Uterus (tissue), 4 donors: ENCODE measurements at places on chromosomes 2 and 18. TPM values are rescaled to one million over a fixed set of nuclear protein-coding genes. Genes with fewer than 3 reads are reported as not detected.
A peak's percentile ranks its signal among the peaks of the same experiment; 100 is the strongest.

DNA sequence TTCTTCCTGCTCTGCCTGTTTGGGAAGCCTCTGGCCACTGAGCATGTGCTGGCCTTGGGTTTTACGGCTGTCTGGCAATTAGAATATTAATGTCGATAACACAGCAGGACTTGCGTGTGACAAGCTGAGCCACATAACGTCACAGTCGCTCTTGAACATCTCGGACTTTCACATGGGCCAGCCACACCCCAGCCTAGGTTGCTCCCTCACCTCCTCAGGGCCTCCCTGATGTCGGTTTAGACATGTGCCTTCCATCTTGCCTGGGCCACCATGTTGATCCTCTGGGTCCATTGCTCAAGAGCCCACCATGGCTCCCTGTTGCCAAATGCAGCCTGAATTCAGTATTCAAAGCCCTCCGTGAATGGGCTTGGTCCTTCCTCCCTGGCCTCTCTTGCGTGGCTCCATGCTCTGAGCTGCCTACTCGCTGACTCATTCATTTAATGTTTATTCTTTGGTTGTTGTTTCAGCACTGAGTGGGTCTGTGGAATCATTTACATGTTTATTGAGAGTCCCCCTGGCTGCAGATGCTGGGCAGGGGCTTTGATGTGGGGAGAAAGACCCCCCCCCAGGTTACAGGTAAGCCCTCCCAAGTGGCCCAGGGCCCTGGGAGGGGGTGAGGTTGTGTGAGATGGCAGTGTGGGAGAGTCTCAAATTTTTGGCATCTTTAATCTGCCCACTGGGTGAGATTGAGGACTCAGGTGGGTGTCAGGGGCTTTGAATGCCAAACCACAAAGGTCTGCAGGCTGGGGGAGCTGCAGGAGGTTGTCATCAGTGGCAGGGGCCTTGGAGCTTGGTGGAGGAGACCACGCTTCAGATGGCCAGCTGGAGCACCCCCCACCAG lies 62.0 kb downstream of the ODC1 start:
- H3K27ac ChIP-seq: no peak overlapping the region
- H3K27me3 ChIP-seq: no peaks in the 10 kb centered on the region
- no peaks in the 10 kb centered on the region for H3K4me1 ChIP-seq
- no peaks in the 10 kb centered on the region for H3K36me3 ChIP-seq
- no peak overlapping the region for H3K4me3 ChIP-seq

DNA sequence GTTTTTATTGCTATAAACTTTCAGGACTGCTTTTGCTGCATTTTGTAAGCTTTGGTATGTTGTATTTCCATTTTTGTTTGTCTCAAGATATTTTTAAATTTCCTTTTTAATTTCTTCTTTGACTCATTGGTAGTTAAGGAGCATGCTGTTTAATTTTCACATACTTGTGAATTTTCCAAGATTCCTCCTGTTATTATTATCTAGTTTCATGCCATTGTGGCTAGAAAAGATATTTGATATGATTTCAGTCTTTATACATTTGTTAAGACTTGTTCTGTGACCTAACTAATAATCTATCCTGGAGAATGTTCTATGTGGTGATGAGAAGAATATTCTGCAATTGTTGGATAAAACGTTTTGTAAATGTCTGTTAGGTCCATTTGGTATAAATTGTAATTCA lies 62.1 kb downstream of the NUP35 start:
- no peaks in the 10 kb centered on the region for H3K36me3 ChIP-seq
- no peak for DNase-seq
- no peak overlapping the region for H3K27ac ChIP-seq
- no peak overlapping the region for H3K4me3 ChIP-seq

- H3K4me3 ChIP-seq: no peak overlapping the region
- DNase-seq: no peak
- H3K36me3 ChIP-seq: no peaks in the 10 kb centered on the region
- H3K4me1 ChIP-seq: no peaks in the 10 kb centered on the region
- no peaks in the 10 kb centered on the region for H3K27me3 ChIP-seq
- H3K27ac ChIP-seq: no peak overlapping the region
Observed at GRCh38 chr2:156845806-156846558, 409.8 kb downstream of the GPD2 start.

- H3K27ac ChIP-seq: no peak overlapping the region
- no peaks in the 10 kb centered on the region for H3K36me3 ChIP-seq
- H3K4me3 ChIP-seq: no peak overlapping the region
- no peaks in the 10 kb centered on the region for H3K4me1 ChIP-seq
- H3K27me3 ChIP-seq: no peaks in the 10 kb centered on the region
- no peak for DNase-seq
Observed at GRCh38 chr2:72117718-72118117, 29.9 kb downstream of the CYP26B1 start.

GRCh38 chr2:86825693-86826381 lies 35.1 kb upstream of the CD8A start:
- DNase-seq: no peak
- H3K4me3 ChIP-seq: no peak overlapping the region
- no peak overlapping the region for H3K27ac ChIP-seq
- no peaks in the 10 kb centered on the region for H3K4me1 ChIP-seq

DNA sequence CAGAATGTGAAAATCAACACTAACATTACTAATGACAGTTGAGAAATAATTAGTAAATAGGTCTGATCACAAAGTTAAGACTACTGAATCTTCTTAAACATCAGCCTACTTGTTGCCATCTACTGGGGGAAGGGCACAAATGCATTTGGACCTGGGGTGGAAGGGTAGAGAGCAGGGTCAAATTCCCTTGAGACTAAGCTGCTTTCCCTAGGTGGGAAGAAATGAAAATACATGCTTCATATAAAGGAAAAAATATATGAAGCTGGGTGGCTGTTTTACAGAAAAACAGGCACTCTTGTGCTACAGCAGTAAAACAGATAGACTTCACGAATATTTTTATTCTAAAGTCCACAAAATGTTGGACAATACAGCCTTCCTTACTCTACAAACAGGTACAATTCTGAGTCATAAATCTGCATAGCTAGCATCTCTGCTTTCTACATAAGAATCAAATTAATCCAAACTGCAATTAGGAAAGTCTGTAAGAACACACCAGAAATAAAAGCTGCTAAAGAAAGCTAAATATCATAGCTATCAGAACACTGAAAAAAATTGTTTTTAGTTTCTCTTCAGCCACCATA lies 10.9 kb downstream of the TRIP12 start:
- H3K36me3 ChIP-seq: no peaks in the 10 kb centered on the region
- H3K27ac ChIP-seq: no peak overlapping the region
- no peak overlapping the region for H3K4me3 ChIP-seq

DNA sequence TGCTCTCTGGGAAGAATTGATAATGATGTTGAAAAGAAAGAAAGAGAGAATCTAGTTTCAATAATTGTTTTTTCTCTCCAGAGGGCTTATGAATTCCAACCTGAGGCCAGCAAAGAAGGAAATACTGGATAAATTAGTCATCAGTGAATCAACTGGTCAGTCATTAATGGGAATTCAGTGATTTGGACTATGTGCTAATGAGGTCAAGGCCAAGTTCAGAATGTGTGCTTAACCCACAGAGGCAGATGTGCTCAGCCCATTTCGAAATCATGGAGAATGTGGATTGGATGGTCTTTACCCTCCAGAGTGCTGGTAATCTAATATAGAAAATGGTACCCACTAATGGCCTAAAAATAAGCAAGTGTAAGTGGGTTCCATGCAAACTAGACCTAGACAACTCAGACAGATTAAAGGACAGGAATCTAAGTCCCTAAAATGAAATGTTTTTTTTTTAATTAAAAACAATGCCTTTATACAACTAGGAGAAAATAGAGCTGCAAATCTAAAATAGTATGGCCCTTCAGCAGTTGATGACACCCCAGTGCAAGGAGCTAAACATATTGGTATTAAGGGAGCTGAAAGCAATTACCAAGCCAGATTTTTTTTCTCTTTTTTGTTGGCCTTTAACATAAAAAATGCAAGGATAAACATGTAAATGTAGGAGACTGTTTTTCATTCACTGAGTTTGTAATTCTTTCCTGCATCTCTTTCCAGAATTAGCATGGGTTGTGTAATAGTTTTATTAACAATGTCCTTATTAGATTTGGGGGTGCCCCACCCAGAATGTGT lies 296.9 kb downstream of the SATB2 start:
- H3K4me3 ChIP-seq: no peak overlapping the region
- H3K4me1 ChIP-seq: no peaks in the 10 kb centered on the region
- H3K27me3 ChIP-seq: no peaks in the 10 kb centered on the region
- H3K36me3 ChIP-seq: no peaks in the 10 kb centered on the region
- DNase-seq: no peak

- H3K4me3 ChIP-seq: no peak overlapping the region
- no peak overlapping the region for H3K27ac ChIP-seq
- H3K36me3 ChIP-seq: no peaks in the 10 kb centered on the region
- DNase-seq: no peak
- H3K4me1 ChIP-seq: no peaks in the 10 kb centered on the region
Observed at GRCh38 chr2:176851889-176852483, 360.6 kb upstream of the HNRNPA3 start.

- no peaks in the 10 kb centered on the region for H3K4me1 ChIP-seq
- no peaks in the 10 kb centered on the region for H3K27me3 ChIP-seq
- H3K27ac ChIP-seq: no peak overlapping the region
- H3K36me3 ChIP-seq: no peaks in the 10 kb centered on the region
Observed at GRCh38 chr18:62455222-62455621, 67.6 kb upstream of the ZCCHC2 start.

GRCh38 chr18:40006634-40007033 lies 1948.4 kb upstream of the PIK3C3 start:
- no peak for DNase-seq
- no peak overlapping the region for H3K4me3 ChIP-seq
- no peaks in the 10 kb centered on the region for H3K27me3 ChIP-seq
- no peak overlapping the region for H3K27ac ChIP-seq
- H3K4me1 ChIP-seq: no peaks in the 10 kb centered on the region

- DNase-seq: no peak
- H3K27ac ChIP-seq: no peak overlapping the region
- H3K4me3 ChIP-seq: no peak overlapping the region
- H3K4me1 ChIP-seq: no peaks in the 10 kb centered on the region
- no peaks in the 10 kb centered on the region for H3K27me3 ChIP-seq
Observed at GRCh38 chr18:49976795-49977560, 163.6 kb upstream of the ACAA2 start.

DNA sequence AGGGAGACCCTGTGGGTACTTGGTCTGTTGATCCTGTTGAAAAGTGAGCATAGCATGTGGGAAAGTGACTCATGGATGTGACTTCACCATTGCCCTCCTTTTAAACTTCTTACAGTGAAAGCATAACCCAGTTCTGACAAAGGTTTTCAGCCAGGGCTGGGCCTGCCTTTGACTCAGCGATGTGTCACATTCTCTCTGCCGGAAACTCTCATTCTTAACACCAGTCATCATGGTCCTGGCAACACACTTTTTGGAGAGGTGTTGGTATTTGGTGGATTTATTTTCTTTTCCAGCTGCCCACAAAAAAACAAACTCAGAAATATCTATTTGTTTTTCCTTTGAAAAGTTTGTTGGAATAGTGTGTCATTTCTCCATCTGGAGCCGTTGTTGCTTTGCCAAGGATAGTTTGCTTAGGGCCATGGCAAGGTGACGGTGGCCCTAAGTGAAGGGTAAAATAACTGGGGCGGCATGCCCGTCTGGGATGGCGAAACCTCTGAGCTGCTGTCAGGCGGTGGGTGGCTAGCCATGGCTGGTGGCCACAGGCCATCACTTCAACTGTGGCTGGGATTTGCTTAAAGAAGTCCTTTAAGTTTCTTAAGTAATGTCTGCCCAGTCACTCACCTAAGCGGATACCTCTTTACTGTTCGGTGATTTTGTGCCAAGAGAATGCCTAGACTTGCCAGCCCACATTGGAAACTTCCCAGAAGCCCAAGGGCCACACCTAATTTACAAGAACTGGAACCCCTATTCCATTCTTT lies 123.3 kb downstream of the LTBP1 start:
- H3K4me3 ChIP-seq: no peak overlapping the region
- no peaks in the 10 kb centered on the region for H3K27me3 ChIP-seq
- no peaks in the 10 kb centered on the region for H3K36me3 ChIP-seq
- DNase-seq: peak; percentile 51
- peaks cover 5% of the 10 kb centered on the region for H3K4me1 ChIP-seq

DNA sequence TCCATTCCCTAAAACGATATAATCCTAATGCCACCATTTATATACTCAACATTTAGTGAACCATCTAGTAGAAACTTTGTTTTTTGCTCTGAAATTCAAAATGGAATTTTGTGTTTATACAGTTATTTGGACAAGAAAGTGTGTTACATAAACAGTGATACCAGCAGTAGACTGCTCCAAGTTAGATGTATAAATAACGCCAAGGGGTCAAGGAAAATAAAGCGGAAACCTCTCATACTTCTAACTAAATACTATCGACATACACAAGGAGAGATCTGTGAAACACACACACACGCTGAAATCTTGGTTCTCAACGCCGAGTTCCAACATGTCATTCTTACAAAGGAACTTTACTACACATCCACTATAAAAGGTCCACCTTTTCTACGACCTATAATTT lies 1.2 kb downstream of the TXNL1 start:
- no peaks in the 10 kb centered on the region for H3K36me3 ChIP-seq
- no peaks in the 10 kb centered on the region for H3K27me3 ChIP-seq
- peak overlapping the region; percentile 100 for H3K4me3 ChIP-seq
- DNase-seq: no peak

GRCh38 chr2:97900806-97901205 lies 94.9 kb downstream of the TMEM131 start:
- H3K4me3 ChIP-seq: no peak overlapping the region
- H3K27ac ChIP-seq: no peak overlapping the region
- DNase-seq: no peak
- no peaks in the 10 kb centered on the region for H3K27me3 ChIP-seq
- H3K36me3 ChIP-seq: no peaks in the 10 kb centered on the region
- H3K4me1 ChIP-seq: no peaks in the 10 kb centered on the region

- no peak for DNase-seq
- no peaks in the 10 kb centered on the region for H3K4me1 ChIP-seq
- no peak overlapping the region for H3K4me3 ChIP-seq
- H3K36me3 ChIP-seq: no peaks in the 10 kb centered on the region
- H3K27ac ChIP-seq: no peak overlapping the region
- no peaks in the 10 kb centered on the region for H3K27me3 ChIP-seq
Observed at GRCh38 chr2:79375817-79376216, 137.0 kb upstream of the CTNNA2 start.

AQP12B gene
- total RNA-seq: not detected

RGPD4 gene
- 0.34 TPM for total RNA-seq

UGT1A5 gene
- not detected for total RNA-seq

MYO1B gene
- total RNA-seq: 42.6 TPM

MSH6 gene
- 73.7 TPM for total RNA-seq

CXCR1 gene
- total RNA-seq: not detected

CYS1 gene
- 15.5 TPM for total RNA-seq

CCDC85A gene
- total RNA-seq: 13.8 TPM

ANKRD30BL gene
- not detected for total RNA-seq
